Cerebellar nuclear complex (tissue), 1 donor: ENCODE measurements at places on chromosomes 16 and 17.

DNA sequence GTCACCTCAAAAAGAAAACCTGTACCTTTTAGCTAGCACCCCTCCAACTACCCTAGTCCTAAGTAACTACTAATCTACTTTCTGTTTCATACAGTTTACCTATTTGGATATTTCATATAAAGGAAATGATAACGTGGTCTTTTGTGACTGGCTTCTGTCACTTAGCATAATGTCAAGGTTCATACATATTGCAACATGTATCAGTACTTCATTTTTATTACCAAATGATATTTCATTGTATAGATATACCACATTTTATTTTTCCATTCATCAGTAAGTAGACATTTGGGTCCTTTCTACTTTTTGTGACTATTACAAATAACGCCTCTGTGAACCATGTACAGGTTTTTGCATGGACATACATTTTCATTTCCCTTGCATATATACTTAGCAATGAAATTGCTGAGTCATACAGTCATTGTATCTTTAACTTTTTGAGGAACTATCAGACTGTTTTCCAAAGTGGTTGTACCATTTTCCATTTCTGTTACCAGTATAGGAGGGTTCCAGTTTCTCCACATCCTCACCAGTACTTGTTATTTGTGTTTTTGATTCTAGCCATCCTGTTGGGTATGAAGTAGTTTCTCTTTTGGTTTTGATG is 23.7 kb downstream of the MOSMO start:
- DNase-seq: no peak

GRCh38 chr17:77996256-77996655 is 37.8 kb downstream of the TNRC6C start:
- DNase-seq: no peak

DNA sequence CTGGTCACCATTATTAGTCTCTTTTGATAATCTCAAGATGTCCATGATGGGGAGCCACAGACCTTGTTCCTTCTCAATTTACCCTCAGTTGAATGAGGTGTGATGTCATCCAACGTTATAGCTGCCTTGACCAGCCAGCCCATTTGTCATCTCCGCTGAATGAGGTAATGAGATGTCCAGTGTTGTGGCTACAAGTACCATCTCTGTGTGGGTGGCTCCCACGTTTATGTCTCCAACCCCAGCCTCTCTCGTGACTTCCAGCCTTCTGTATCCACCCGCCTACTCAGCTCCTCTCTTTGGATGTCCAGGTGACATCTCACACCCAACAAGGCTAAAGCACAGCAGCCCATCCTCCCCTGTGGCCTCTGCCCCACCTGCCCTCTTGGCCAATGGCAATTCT is 18.2 kb downstream of the DNAH17 start:
- DNase-seq: no peak

- no peak for DNase-seq
These were observed 273.1 kb downstream of the PHKB start for GRCh38 chr16:47734081-47734857.

DNA sequence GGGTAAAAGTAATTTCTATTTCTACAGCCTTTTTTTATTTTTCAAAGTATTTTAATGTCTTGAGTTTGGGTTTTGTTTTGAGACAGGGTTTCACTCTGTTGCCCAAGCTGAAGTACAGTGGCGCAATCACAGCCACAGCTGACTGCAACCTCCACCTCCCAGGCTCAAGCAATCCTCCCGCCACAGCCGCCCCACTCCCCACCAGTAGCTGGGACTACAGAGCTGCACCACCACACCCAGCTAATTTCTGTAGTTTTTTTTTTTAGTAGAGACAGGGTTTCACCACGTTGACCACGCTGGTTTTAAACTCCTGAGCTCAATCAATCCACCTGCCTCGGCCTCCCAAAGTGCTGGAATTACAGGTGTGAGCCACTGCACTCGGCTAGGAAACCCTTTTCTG is 44.0 kb downstream of the TUBD1 start:
- no peak for DNase-seq

DNA sequence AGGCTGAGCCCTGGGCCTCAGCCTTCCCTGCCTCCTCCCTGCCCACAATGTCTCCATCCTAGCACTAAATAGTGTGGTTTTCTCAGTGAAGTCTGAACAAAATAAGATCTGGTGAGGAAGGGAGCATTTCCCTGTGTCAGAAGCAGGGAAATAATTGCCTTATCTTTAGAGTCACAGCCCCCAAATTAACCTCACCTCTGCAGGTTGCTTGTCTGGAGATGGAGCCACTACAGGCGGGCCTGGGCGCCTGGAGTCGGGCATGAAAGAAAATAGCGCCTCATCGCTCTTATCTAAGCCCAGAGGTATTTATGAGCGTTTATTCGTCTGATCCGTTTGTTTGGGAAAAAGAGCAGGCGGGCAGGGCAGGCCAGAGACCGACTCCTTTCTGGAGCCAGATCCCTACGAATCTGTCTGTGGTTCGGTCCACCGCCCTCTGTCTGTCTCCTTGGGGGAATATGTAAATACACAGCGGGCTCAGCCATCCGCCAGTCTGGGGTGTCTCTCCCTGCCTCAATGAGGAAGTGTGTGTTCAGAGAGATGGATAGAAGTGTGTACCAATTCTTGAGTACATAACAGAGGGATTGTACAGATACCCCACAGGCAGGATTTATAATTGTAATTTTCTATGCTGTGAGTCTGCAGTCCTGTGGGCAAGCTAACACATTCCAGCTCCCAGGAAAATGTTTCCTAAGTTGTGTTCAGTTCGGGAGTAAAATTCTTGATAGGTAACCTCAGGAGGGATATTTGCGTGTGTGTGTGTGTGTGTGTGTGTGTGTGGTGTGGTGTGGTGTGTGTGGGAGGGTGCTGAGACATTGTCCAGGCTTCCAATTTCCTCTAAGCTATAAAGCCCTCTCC is 4.3 kb downstream of the HOXB6 start:
- no peak for DNase-seq

DNA sequence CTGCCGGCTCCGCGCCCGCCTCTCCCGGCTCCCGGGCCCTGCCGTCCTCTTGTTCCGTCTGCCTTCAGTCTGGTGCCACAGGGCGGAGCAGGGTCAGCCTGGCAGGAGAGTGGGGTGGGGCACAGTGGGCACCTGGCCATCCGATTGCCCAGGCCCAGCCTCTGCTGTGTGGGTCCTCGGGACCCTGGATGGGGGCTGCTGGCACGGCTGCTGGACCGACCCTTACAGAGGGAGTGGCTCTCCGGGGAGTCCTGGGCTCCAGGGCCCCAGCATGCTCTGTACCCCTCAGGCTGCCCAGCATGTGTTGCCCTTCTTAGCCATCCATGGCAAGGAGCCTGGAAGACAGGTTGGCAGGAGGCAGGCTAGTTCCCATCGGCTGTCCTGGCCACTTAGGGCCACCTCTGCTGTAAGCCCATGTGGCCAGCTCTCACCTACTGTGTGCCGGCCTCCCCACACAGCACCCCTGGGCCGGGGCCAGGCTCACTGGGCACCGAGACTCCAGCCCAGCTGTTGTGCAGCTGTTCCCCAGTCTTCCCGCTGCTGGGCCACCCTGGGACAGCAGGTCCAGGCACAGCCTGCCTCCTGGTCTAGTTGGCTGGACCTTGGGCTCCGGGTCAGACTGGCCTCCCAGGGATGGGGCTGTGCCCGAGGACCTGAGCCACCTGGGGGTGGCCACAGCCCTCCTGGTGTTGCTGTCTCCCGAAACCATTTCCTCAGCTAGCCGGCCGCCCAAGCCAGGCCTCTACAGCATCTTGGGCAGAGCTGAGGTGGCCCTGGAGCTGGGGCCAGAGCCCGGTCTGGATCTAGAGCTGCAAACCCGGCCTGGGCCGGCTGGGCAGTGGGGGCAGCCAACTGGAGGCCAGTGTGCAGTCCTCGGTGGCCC is 24.9 kb downstream of the BAHCC1 start:
- no peak for DNase-seq

DNA sequence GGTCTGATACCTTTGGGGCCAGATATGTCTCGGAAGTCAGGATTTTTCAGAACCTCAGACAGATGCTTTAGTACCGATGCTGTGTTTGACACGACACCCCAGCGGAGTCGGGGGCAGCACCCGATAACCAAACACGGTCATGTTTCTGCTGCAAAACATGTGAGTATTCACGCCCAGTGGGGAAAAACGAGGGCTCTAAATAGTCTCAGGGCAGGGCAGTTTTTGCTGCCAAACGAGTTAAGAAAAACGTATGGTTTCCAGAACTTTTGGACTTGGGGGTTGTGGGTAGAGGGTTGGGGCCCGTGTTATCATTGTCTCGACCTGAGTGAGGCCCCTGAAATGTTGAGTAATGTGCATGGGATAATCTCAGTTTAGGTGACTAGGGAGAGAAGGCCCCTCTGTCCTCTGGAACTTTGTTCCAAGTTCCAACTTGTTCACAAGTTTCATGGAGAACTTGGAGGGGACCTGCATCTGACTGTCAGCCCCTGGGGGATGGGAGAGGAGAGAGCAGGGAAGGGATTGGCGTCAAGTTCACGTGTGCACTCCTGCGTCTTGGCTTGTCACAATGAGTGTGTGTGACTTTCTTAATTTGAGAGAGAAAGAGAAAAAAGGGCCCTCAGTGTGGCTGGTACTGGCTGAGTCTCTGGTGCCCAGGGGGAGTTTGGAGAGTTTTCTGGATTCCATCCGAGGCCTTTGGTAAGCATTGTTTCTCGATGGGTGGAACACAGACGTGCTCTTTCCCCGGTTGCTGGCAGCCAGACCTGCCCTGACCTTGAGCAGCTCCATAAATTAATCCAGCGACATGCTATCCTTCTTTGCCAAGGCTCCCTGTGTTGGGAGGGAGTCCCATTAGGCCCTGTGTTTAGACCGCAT is 83.9 kb upstream of the CIBAR2 start:
- DNase-seq: no peak

DNA sequence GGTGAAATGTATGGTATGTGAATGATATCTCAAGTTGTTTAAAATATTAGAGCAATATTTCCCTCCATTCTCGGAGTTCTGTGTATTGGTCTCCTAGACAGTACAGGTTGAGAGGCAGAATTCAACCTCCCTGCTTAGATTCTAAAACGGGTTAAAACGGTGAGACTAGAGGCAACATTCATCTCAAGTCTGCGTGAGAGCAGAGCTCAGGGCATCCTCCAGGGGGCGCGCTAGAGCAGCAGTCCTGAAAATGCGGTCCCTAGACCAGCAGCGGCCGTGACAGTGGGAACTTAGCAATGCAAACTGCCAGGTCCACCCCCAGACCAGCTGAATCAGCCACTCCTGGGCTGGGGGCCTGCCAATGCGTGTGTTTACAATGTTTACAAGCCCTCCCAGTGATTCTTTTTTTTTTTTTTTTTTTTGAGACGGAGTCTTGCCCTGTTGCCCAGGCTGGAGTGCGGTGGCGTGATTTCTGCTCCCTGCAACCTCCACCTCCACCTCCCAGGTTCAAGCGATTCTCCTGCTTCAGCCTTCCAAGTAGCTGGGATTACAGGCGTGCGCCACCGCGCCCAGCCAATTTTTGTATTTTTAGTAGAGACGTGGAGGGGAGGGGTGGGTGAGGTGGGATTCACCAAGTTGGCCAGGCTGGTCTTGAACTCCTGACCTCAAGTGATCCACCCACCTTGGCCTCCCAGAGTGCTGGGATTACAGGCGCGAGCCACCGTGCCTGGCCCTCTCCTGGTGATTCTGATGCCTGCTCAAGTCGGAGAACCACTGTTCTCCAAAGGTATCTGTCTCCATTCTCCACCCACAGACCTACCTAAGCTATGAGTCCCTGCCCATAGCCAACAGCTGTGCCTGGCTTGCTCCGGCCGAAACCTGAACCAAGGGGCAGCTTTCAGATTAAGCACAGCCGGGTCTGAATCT is 24.2 kb downstream of the KLHL36 start:
- no peak for DNase-seq

GRCh38 chr16:54055191-54055590 is 231.4 kb downstream of the IRX3 start:
- no peak for DNase-seq

GRCh38 chr17:30378241-30378824 is 394 bp upstream of the CPD start:
- no peak for DNase-seq

DNA sequence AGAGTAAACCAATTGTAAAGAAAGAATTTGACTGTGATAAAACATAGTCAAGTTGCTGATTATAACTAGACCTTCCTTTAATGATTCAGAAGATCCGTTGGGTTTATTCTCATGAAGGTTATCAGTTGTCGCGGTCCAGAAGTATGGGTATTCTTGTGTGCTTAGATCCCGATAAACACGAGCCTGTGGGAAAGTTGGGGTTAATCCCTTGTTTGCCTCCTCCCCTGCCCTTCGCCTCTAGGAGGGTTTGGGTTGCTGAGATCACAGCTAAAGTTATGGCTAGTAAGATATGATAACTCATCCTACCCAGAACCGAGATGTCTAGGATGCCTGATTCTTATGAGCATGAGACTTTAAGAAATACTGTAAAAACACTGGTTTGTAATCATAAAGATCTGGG is 66.8 kb downstream of the GPRC5B start:
- DNase-seq: no peak

DNA sequence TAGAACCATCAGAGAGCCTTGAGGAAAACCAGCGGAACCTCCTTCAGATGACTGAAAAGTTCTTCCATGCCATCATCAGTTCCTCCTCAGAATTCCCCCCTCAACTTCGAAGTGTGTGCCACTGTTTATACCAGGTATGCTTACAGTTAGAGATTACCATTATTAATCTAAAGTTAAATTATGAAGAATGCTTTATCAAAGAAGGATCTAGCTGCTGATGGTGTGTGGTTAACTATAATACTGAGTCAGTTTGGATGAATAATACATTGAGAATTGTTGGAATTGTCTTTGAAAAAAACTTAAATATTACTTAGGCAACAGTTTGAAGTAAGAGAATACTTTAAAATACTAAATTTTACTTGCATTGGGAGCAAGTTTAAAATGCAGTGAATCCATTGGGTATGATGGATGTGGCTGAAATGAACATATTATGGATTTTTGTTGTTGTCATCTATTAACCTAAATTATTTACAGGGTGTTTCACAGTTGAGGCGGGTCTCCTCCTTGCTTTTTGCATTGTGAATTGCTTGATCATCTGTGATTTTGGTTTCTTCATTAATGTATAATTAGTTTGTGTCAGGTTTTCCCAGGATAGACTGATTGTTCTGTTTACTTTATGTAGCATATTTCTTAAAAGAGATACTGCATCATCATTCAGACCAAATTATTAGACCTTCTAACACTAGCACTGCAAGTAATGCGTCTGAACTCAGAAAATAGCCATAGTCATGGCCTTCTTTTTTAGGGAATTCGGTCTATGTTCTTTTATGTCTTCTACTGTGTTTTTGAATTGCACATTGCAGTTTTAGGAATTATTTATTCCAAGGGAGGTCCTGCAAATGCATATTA is 47.8 kb downstream of the OMG start:
- DNase-seq: no peak
